ENCODE measurements at places on chromosomes 6 and 20.

- peak; percentile 74 for DNase-seq
- H3K4me1 ChIP-seq, result peaks cover 15% of the 10 kb centered on the region
- H3K27me3 ChIP-seq, result peaks cover 11% of the 10 kb centered on the region
- H3K36me3 ChIP-seq, result no peaks in the 10 kb centered on the region
- H3K27ac ChIP-seq, result peak overlapping the region; percentile 64
- no peak overlapping the region for H3K4me3 ChIP-seq
These were observed 3.2 kb downstream of the TTBK1 start for GRCh38 chr6:43246301-43247113.

GRCh38 chr6:126804332-126805064 lies 314.0 kb upstream of the RSPO3 start:
- H3K27me3 ChIP-seq, result no peaks in the 10 kb centered on the region
- H3K36me3 ChIP-seq, result no peaks in the 10 kb centered on the region
- DNase-seq, result peak; percentile 38
- H3K4me3 ChIP-seq, result no peak overlapping the region
- no peak overlapping the region for H3K27ac ChIP-seq

GRCh38 chr6:6655805-6656251 lies 67.3 kb downstream of the LY86 start:
- no peak overlapping the region for H3K27ac ChIP-seq
- H3K27me3 ChIP-seq, result peaks cover 3% of the 10 kb centered on the region
- no peak for DNase-seq
- H3K36me3 ChIP-seq, result no peaks in the 10 kb centered on the region

DNA sequence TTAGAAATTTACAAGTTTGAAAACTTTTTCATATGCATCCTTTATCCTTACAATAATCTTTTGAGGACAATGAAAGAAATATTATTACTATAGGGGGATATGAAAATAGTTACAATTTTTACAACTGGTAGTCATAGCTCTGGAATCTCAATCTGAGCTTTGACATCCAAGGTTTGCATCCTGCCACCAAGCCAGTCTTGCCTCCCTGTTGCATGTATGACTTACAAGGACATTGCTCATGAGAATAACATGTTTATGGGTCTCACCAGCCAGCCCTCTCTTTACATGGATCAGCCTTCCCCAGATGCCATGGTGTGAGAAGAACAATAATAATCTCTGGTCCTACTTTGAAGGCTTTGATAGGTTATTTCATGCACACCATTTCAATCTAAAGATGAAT lies 67.5 kb downstream of the THEMIS start:
- H3K4me3 ChIP-seq, result no peak overlapping the region
- H3K4me1 ChIP-seq, result no peaks in the 10 kb centered on the region
- H3K27me3 ChIP-seq, result no peaks in the 10 kb centered on the region
- DNase-seq, result no peak
- no peaks in the 10 kb centered on the region for H3K36me3 ChIP-seq

- H3K4me1 ChIP-seq, result no peaks in the 10 kb centered on the region
- H3K36me3 ChIP-seq, result no peaks in the 10 kb centered on the region
- H3K27me3 ChIP-seq, result peaks cover 4% of the 10 kb centered on the region
- DNase-seq, result peak; percentile 76
These were observed 8.8 kb upstream of the C20orf144 start for GRCh38 chr20:33653218-33653899.

- H3K36me3 ChIP-seq, result no peaks in the 10 kb centered on the region
- peaks cover 8% of the 10 kb centered on the region for H3K4me1 ChIP-seq
- no peaks in the 10 kb centered on the region for H3K27me3 ChIP-seq
- H3K27ac ChIP-seq, result no peak overlapping the region
- H3K4me3 ChIP-seq, result no peak overlapping the region
- no peak for DNase-seq
These were observed 19.7 kb downstream of the NRSN1 start for GRCh38 chr6:24145690-24146131.

DNA sequence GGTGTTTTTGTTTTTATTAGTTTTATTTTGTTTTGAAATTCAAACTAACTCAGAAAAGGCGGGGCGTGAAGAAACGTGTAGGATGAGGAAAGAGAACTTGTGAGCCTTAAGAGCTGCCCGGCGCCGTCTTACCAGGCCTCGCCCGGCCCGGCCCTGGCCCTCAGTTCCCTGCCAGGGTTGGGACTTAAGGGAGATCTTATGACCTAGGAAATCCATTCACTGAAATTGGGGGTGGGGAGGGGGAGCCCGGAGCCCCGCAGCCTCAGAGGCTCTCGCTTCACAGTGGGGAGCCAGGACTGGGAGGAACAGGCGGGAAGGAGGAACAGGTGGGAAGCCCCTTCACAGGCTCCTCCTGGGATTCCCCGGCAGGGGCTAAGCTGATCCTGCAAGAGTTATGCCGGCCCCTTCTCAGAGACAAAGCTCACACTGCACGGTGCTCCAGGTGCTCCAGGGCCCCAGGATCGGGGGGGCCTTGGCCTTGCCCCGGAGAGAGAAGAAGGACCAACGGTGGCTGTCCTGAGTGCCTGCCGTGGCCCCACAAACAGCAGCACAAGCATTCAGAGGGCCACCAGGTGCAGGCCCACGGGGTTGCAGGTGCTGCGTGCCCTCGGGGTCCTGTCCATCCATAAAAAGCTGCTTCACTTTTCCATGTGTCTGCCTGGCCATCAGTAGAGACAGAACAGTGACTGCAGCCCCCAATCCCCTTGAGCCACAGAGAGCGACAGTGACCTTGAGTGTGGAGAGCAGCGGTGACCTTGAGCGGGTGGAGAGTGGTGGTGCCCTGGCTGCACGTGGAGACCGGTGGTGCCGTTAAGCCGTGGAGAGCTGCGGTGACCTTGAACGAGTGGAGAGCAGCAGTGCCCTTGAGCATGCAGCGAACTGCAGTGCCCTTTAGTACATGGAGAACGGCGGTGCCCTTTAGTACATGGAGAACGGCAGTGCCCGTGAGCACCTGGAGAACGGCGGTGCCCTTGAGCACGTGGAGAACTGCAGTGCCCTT lies 152.7 kb downstream of the DLL1 start:
- H3K4me1 ChIP-seq, result no peaks in the 10 kb centered on the region
- H3K4me3 ChIP-seq, result no peak overlapping the region
- peaks cover 11% of the 10 kb centered on the region for H3K36me3 ChIP-seq
- H3K27ac ChIP-seq, result no peak overlapping the region
- peaks cover 9% of the 10 kb centered on the region for H3K27me3 ChIP-seq

DNA sequence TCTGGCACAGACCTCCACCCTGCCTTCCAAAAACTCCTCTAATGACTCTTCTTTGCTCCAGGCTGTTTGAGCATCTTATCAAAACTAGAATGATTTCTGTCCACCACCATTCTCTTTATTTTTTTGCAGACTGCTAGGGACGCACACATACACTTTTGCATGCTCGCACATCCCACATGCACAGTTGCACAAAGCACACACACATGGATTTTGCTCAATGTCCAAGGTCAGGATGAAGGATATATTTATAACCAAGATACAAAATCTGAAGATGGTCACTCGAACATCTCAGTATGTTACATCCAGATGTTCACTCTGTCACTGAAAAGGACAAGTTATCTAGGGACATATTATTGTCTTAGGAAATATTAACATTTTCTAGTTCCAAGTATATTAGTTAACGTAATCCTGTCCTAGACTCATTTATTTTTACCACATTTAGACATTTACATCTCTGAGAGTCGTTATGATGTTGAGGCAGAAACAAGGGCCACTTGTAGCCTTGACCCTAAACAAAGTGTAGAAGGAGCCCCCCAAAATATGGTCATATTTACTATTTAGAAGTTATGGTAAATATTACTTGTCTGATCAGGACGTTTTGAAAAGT lies 3.4 kb upstream of the SIM1 start:
- peaks cover 38% of the 10 kb centered on the region for H3K27me3 ChIP-seq
- no peak overlapping the region for H3K27ac ChIP-seq

DNA sequence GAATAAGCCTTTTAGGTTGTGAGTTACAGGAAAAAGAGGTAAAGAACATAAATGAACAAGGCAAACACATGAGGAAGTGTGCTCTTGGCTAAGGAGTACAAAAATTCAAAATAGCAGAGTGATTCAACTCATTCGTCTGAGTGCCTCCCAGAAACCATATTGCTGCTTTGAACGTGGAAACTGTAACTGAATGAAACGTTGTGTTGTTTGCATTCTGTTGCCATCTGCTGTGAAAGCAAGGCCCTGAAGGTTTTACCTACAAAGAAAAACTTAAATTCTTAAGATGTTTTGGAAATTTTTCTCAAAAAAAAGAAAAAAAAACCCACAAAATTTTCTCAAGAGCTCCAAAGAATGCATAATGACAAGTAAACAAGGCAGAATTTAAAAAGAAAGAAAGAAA lies 375.4 kb upstream of the HS3ST5 start:
- DNase-seq, result no peak
- peaks cover 1% of the 10 kb centered on the region for H3K27me3 ChIP-seq
- H3K4me3 ChIP-seq, result no peak overlapping the region
- no peaks in the 10 kb centered on the region for H3K36me3 ChIP-seq
- no peaks in the 10 kb centered on the region for H3K4me1 ChIP-seq

All from endothelial cell (in vitro differentiated cells).